ENCODE measurements at places on chromosomes 12 and 14.

- DNase-seq = no peak
Observed at GRCh38 chr12:131872154-131873051, 22.0 kb upstream of the ULK1 start.

DNA sequence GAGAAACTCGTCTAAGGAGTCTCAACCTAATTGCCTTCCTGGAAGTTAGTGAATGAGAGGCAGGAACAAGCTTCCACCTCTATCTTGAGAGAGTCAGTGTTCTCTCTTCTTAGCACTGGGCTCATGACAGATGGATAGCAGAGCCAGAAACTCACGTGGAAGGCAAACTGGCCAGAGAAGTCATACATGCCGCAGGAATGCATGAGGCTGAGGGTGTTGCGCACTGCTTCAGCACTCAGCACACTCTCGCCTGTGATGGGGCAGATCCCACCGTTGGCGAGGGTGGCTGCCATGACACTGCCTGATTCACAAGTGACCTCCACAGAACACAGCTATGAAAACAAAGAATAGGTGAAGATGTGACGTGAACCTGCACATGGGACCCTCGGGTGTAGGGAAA, 6.0 kb downstream of the SPRYD4 start:
- DNase-seq = no peak

- peak; percentile 36 for DNase-seq
Observed at GRCh38 chr14:70073924-70074566, 114.7 kb downstream of the SLC8A3 start.

DNA sequence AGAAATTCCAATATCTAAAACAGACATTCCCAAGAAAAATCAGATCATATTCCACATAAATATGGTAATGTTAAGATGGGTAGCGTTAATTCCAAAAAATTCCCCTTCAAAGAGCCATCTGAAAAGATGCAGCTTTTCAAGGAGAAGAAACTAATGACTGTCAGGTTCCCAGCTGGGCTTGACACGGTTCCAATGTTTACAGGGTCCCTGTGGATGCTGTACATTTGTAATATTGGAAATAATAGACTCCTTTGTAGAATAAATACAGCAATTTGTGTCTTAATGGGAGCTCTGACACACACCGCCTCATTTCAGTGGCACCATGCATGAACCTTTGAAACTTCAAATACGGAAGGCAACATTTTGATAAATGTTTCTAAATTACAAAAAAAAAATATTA, 140.6 kb downstream of the ITPR2 start:
- DNase-seq = no peak

DNA sequence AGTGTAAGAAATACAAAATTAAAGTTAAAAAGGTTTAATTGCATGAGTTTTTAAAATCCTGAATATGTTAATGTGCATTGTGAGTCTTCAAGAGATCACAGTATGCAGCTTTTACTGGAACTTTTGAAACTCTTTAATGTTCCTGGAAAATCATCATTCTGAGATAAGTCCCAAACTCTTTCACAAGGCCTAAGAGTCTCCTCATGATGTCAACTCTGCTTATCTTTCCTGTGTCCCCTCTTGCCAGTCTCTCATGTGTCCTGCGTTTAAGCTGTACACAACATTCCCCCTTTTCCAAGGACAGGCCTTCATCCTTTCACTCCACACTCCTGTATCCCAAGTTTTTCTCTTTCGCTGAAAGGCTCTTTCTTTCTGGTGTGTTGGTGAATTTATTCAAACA, 380.1 kb downstream of the SOX5 start:
- DNase-seq = no peak

DNA sequence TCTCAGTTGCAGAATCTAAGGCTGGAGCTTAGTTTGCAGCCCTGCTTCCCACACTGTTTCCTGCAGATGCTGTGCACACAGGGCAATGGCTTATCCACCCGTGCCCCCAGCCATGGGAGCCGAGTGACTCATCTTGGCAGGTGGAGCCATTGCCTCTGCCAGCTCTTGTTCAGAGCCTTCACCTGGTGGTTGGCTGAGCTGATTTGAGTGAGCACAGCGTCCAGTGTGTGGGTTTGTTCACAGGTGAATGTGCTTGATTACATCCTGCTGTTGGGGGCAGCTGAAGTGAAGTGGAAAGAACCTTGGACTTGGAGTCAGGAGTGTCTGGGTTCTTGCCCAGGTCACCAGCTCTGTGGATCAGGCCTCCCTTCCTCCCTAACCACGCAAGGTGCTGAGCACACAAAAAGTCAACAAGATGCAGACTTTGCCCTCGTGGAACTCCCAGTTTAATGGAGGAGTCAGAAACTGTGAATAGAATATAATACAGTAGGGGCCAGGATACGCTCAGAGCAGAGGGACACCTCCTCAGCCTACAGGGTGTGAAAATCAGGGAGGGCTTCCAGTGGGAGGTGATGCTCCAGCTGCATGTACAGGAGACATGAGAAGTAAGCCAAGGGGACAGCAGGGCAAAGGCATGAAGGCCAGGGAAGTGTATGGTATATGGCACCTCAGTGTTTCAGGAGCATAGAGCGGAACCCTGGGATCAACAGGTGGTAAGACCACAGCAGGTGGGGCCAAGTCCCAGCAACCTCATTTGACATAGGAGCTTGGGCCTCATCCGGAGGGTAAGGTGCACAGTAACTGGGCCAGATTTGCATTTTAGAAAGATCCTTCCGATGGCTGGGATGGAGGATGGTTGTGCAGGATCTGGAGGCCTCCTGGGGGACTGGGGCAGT, 22.8 kb downstream of the JDP2 start:
- no peak for DNase-seq

- DNase-seq = no peak
Observed at GRCh38 chr14:98223106-98223505, 1048.9 kb downstream of the BCL11B start.

DNA sequence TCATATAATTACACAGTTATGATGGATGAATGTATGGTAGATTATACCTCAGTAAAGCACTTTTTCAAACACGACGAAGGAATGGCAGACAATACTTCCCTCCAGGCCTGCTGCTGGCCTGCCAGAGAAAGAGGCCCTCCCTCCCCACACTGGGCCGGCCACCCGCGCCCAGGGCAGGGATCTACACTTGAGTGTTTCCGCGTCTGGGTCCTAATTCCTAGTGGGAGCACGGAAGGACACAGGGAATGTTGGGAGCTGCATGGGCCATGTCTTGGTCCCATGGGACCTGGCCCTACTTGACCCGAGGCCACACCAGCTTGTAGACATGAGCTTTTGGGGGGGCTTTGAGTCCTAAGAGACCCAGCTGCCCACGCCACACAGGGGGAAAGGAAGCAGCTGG, 52.0 kb downstream of the STX2 start:
- no peak for DNase-seq

GRCh38 chr14:68807987-68808386, 15.1 kb upstream of the ZFP36L1 start:
- DNase-seq = no peak

DNA sequence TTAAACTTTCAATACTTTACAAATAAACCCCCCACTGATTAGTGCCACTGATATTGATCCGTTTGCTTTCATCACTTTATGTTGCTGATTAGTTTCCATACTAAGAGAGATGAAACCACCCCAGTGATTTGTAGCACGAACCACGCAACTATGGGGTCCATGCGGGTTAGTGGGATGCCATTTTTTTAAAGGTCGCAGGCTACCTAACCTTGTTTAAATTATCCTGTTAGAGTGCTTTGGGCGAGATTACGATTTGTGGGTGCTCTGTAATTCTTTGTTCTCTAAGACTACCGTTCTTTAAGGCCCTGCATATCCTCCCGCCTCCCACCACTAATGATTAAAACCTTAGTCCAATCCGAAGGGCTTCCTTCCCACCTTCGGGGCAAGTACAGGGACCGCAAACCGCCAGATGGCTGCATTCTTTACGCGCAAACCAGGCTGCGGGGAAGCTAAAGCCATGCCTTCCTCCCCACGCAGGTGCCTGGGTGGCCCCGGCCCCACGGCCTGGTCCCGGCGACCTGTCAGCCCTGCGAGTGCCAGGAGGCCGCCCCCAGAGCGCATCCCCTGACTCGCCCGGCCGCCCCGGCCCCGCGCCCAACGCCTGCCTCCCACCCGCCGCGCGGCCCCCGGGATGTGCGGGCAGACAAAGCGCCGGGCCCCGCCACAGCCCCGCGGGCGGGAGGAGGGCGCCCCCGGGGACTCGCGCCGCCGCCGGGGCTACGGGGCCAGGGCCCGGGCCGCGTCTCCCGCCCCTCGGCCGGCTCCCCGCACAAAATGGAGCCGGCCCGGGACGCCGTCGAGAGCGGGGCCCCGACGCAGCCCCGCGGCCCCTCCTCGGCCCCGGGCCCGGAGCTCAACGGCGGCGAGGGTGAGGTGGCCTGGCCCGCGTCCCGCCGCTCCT, 759 bp downstream of the NFYB start:
- DNase-seq = peak; percentile 16

DNA sequence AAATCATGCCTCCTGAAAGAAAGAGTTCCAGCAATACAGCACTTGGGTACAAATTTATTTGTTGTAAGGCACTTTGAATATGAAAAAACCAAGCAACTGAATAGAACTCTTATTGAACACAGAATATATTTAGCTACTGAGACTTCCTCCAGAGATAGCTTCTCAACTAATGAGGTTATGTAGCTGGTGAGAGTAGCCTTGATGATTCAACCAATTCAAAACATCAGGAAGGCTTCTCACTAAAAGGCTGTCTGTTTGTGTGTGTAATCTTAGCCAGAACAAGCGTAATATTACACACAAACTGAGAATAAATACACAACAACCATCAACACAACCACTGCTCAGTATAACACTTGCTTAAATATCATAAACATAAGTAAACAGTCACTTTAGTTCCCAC, 20.4 kb downstream of the EIF2B2 start:
- no peak for DNase-seq

GRCh38 chr12:109612975-109613502, 39.4 kb downstream of the MVK start:
- no peak for DNase-seq

DNA sequence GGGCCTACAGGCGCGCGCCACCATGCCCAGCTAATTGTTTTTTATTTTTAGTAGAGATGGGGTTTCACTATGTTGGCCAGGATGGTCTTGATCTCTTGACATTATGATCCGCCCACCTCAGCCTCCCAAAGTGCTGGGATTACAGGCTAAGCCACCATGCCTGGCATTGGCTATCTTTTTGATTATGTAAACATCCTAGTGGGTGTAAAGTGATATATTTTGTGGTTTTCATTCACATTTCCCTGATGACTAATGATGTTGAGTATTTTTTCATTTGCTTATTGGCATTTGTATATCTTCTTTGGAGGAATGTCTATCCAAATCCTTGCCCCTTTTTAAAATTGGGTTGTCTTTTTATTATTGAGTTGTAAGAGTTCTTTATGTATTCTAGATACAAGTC, 16.3 kb downstream of the CREBL2 start:
- no peak for DNase-seq

DNA sequence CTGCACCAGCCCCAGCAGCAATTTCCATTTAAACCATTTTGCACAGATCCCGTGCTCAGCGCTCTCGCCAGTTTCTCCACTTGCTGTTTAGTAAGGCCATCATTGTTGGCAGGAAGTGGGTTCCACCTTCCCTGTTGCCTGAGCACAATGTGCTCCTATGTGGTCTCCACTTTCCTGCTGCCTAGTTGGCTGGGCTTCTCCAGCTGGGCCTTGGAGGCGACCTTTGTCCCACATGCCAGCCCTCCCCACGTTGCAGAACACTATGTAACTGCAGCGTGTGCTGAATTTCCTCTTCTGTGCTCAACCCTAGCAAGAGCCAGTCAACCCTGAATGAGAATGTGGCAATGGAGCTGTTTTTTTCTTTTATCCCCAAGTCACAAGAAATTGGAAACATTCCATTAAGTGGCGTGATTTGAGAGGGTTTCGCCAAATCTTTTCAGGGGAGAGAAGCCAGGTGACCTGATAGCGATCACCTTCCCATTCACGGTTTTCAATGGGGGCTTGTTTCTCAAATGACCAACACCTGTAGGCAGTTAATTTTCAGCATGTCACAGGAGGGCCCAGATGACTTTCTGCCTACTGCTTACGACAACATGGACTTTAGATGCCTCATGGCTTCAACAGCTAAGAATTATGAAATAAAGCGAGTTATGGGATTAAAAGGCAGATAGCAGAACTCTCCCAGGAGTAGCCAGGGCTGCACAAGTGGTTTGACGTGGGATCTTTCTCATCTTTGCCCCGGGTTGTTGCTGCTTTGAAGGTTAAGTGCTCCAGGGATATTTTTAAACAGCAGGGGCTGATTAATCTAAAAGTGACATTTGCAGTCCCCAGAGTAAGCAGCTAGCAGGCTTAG, at the start of gene ACACB:
TSS of gene ACACB (plus strand) at position 830 of the 853 bp plus-strand sequence. CDS start 22,819 bp downstream, outside the sequence.
- DNase-seq = peak; percentile 55

GRCh38 chr14:100810861-100811461, 15.0 kb upstream of the MEG3 start:
- DNase-seq = no peak

- DNase-seq = no peak
Observed at GRCh38 chr14:89117012-89117411, 292.6 kb downstream of the TTC8 start.

GRCh38 chr12:127881371-127882140, 385.4 kb upstream of the TMEM132C start:
- peak; percentile 60 for DNase-seq

- no peak for DNase-seq
Observed at GRCh38 chr12:90333939-90334338, 621.0 kb downstream of the CCER1 start.

DNA sequence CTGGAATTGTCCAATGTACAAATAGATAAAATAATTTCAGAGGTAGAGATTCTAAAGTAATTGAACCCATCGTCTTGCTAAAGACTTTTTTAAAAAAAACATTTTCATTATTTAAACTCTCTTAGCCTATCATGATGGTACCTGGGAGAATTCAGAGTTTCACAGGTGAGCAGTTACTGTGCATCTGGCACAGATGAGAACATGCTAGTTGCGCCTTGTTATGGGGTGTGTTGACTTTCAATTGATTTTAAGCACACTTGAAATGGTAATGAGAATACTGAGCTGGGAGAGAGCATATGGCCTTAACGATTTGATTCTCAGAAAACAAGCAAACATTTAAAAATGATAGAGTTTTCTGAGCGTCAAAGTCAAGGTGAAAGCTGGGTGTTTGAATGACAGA, 66.6 kb downstream of the FLRT2 start:
- DNase-seq = no peak

GRCh38 chr14:46432516-46432915, 219.1 kb downstream of the RPL10L start:
- no peak for DNase-seq

DNA sequence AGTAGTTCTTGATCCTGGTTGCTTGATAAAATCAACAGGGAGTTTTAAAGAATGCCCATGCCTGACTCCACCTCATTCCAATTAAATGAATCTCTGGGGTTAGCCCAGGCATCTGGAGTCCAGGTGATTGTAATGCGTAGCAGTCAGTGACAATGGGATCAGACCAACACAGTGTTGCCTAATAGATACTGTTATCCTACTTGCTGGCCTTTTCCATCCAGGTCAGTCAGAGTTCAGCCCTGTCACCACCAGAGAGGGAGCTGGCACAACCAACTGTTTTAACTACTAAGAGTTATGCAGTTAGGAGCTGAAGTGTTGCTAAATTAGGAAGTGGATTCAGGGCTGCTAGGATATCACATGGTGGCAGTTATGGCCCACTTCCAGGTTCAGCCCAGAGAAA, 107.1 kb downstream of the GPR135 start:
- no peak for DNase-seq

- DNase-seq = no peak
Observed at GRCh38 chr12:39692258-39692853, 72.8 kb upstream of the ABCD2 start.
